ENCODE measurements at places on chromosomes 7 and 10.

GRCh38 chr10:79910836-79911235 is 38.1 kb downstream of the SFTPD start:
- no peak for DNase-seq
- H3K4me3 ChIP-seq, result no peak overlapping the region
- no peaks in the 10 kb centered on the region for H3K36me3 ChIP-seq
- H3K4me1 ChIP-seq, result no peaks in the 10 kb centered on the region
- no peak overlapping the region for H3K27ac ChIP-seq

- no peak overlapping the region for H3K27ac ChIP-seq
- H3K36me3 ChIP-seq, result no peaks in the 10 kb centered on the region
- H3K27me3 ChIP-seq, result no peaks in the 10 kb centered on the region
- no peak for DNase-seq
- no peaks in the 10 kb centered on the region for H3K4me1 ChIP-seq
- no peak overlapping the region for H3K4me3 ChIP-seq
Measured at GRCh38 chr10:125263551-125263950, 103.2 kb upstream of the CTBP2 start.

GRCh38 chr10:69229616-69229916 is 9.4 kb downstream of the HKDC1 start:
- no peak overlapping the region for H3K27ac ChIP-seq
- no peak overlapping the region for H3K4me3 ChIP-seq
- no peaks in the 10 kb centered on the region for H3K27me3 ChIP-seq
- no peak for DNase-seq
- H3K4me1 ChIP-seq, result peaks cover 11% of the 10 kb centered on the region

DNA sequence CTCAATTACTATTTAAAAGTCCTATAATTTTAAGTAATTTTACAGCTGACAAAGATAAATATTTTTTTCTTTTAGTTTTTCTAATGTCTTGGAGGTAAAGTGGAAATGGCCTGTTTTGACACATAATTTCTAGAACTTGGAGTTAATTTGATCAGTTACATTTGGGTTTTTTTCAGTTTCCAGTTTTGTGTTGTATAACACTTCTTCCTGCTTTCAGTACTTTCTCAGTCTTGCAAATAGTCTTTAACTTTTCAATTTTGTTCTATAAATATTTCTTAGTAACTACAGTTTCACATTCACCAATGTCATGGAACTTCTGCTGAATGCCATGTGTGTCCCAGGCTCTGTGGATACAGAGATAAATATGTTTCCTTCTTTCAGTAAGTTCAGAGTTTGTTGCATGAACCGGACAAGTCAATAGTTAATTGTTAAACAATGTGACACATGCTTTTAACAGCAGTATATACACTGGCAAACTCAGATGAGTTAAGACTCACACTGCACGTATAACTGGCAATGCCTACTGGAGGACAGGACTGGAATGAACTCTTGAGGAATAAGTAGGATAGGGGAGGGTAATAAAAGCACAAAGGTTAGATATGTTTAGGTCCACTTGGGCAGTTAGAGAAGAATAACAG is 4.6 kb downstream of the SHOC2 start:
- H3K4me3 ChIP-seq, result no peak overlapping the region
- H3K27me3 ChIP-seq, result no peaks in the 10 kb centered on the region
- DNase-seq, result no peak
- no peaks in the 10 kb centered on the region for H3K36me3 ChIP-seq
- peaks cover 30% of the 10 kb centered on the region for H3K4me1 ChIP-seq

DNA sequence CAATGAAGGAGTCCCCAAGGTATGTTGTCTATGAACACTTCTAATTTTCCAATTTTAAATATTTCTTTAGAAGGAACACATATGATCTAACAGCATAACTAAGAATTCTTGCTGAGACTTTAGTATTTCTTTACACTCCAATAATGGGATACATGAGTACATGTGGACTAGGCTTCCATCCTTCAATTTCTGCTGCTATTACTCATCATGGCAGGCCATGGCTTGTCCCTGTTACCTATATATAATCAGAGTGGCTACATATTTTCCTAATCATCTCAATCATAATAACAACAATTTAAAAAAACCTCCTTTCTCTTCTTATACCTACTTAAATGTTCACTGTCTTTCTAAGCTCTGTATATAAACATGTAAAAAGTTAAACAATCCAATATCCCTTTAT is 60.3 kb upstream of the TAC1 start:
- no peak overlapping the region for H3K27ac ChIP-seq
- H3K4me1 ChIP-seq, result no peaks in the 10 kb centered on the region
- peaks cover 32% of the 10 kb centered on the region for H3K27me3 ChIP-seq
- no peak for DNase-seq

DNA sequence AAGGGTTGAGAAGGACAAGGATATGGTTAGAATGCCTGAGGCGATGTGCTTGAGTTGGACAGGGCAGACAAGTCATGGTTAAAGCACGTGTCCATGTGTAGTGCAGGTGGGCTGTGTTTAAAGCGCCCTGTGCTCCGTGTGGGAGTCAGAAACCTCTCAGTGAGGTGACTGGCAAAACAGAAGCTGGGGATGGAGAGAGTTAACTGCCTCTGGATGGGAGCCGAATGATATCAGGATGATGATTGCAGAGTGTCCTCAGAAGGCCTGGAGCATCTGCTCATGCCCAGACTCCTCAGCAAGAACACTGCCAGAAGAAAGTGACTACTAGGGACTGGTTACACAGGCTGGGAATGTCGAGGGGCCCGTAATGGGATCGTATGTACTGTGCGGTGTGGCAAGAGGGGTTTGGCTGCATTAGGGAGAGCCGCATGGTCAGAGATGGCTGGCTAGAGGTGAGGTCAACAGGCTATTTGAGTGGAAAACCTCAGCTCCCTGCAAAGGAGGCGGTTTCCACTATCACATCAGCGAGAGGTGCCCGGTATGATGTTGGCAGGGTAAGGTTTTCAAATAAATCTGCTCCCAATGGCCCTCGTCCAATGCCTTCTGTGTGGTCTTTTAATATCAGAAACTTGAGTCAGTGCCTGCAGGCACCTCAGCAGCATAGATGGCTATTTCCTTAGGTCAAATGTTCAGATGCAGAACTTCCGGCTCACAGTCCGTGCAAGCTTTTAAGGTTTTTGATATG is 26.1 kb upstream of the MRC1 start:
- H3K4me1 ChIP-seq, result peaks cover 42% of the 10 kb centered on the region
- no peak overlapping the region for H3K4me3 ChIP-seq
- H3K27me3 ChIP-seq, result no peaks in the 10 kb centered on the region
- no peaks in the 10 kb centered on the region for H3K36me3 ChIP-seq

DNA sequence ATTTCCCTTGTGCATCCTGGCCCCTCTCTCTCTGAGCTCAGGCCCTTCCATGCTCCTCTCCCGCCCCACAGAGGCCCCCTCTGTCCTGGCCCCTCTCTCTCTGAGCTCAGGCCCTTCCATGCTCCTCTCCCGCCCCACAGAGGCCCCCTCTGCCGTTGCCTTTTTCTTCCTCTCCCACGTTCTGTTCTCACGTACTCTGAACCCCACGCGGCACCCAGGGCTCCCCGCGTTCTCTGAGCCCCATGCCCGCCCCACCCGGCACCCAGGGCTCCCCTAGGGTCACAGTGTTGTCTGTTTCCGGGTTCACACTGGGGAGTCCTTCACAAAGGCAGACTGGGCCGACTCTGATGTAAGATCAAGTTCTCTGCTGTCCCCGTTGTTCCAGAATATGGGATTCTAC is 336.8 kb downstream of the DNAJB6 start:
- H3K27me3 ChIP-seq, result peaks cover 44% of the 10 kb centered on the region
- no peaks in the 10 kb centered on the region for H3K36me3 ChIP-seq
- no peak overlapping the region for H3K27ac ChIP-seq
- no peak overlapping the region for H3K4me3 ChIP-seq
- no peak for DNase-seq
- peaks cover 4% of the 10 kb centered on the region for H3K4me1 ChIP-seq

- no peak overlapping the region for H3K27ac ChIP-seq
- H3K27me3 ChIP-seq, result no peaks in the 10 kb centered on the region
- H3K4me3 ChIP-seq, result no peak overlapping the region
- DNase-seq, result no peak
- H3K36me3 ChIP-seq, result no peaks in the 10 kb centered on the region
Measured at GRCh38 chr7:27615420-27616185, 47.1 kb downstream of the HIBADH start.

Measured in A673 (cell line).